ENCODE measurements at places on chromosomes 12 and 14. TPM values are rescaled to one million over a fixed set of nuclear protein-coding genes. Genes with fewer than 3 reads are reported as not detected.

DNA sequence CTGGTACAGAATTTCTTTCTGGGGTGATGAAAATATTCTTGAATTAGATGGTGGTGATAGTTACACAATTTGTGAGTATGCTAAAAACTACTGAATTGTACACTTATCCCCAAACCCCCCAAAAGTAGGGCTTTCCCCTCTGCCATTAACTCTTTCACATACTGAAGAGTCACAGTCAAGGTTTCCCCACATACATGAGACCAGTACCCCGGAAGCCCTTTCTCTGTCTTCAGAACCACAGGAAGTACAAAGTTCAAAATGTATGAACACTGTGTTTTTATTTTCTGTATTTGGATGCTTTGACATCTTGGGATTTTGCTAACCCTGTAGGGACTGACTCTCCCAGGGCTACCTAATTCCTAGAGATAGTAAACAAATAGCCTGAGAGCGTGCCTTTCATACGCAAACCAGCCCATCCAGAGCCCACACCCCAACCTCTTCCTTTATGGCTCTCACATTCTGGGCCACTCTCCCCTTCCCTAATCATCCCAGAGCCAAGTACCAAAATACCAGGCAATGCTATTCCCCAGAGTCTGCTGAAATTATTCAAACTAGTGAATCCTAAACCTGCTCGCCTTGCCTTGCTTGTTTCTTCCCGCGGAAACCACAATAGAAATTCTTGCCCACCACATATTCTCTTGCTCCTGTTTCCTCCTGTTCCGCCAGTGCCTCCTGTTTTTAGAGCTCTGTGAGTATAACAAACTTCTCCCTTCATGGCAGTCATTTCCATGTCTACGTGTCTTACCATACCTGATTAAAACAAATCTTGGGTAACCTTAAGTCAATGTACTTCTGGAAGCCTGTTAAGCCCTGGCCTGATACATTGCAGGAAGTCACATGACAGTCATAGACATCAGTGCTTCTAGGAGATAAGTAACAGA, 524.8 kb downstream of the FUT8 start:
- DNase-seq = no peak

- DNase-seq = no peak
Measured at GRCh38 chr14:62133776-62134550, 371.7 kb downstream of the SNAPC1 start.

GRCh38 chr14:61418746-61419145, 97.4 kb downstream of the PRKCH start:
- DNase-seq = no peak

Gene TMPRSS12
- not detected for polyA plus RNA-seq

DNA sequence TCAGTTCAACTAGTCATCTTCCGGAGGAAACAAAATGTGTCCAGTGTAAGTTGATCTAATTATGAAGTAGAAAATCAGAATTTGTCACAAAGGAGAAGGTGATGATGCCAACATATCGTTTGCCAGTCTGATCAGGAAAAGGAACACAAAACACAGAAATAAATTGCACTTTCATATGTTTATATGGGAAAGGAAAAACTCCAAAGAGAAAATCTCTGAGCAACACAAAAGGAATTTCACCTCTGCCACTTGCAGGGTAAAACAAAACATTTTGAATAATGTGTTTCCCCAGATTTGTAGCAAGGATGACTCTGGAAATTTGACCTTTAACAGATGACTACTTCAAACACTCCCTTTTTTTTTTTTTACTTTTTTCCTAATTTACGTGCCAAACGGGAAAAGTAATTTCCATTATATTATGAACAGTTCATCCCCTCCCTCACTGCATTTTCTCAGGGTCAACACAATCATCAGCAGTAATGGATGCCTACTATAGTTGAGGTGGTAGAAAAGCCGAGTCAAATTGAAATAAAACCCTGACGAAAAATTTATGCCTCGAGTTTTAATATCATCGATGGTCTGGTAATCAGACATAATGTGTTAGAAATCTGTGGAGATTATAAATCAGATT, 25.6 kb downstream of the MGAT4C start:
- DNase-seq = no peak

Gene RERG
- 0.46 TPM for polyA plus RNA-seq

- DNase-seq = no peak
Measured at GRCh38 chr12:50110127-50110761, 1.8 kb upstream of the COX14 start.

DNA sequence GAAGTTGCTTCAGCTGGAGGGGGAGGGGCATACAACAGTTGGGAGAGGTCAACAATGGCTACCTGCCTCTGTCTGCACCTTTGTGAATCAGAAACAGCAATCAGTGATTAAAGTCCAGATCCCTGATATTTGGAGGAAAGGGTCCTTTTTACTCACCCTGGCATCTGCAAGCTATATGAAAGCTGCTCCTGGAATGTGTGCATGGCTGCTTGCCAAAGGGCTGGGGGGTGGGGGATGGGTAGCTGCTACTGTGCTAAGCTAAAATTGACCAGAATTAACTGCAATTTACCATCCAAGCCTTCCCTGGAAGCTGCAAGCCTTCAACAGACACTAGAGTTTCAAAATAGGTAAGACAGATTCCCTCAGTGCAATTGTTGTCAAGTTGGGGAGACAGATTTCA, 13.5 kb upstream of the GTF2A1 start:
- no peak for DNase-seq

Gene TPCN1
- 20.5 TPM for polyA plus RNA-seq

Gene TCL1A
- polyA plus RNA-seq = not detected

DNA sequence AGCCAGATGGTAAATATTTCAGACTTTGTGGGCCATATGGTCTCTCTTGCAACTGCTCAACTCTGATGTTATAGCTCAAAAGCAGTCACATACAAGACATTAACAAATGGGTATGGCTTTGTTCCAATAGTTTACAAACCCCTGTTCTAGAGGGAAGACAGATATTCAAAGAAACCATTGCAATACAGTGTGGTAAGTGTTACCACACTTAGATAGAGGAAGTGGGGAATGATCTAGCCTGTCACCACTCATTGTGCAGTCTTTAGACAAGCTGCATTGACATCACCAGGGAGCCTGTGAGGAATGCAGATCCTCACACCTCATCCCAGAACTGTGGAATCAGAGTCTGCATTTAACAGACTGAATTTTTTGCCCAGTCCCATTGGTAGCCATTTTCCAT, 80.0 kb upstream of the RGS6 start:
- DNase-seq = no peak
